ENCODE measurements at places on chromosomes 5 and 9. TPM values are rescaled to one million over a fixed set of nuclear protein-coding genes. Genes with fewer than 3 reads are reported as not detected.

DNA sequence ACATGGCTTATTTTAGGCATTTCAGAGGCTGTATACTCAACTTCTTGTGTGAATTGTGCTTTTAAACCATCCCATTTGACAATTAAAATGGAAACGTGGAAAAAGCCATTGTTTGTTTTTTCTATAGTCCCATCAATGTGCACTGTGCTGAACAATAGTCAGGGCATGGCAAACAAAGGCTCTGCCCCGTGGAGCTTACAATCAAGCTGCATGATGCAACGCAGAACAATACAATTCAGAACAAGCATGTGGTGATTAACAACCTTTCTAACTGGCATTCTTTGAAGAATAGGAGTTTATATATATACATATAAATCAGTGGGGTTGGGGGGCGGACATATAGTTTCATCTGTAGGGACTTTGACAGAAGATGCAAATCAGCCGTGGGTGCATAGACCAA lies 2125.4 kb upstream of the WWC1 start:
- no peak for DNase-seq

DNA sequence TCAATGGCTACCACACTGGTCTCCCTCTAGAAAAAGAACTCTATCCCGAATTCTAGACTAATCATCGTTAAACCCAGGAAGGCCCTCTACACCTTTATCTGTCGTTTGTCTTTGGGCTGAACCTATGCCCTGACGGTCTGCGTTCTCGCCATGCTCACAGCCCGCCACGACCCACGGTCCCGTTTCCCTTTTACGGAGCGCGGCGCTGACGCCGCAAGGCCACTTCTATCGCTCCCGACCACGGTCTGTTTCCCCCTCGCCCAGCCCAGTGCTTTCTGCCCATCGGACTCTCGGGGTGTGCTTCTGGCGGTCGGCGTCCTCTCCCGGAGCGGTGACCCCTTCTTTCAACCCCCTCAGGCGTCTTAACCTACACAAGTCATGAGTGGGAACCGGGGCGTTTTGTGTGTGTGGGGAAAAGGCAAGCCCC lies 974 bp downstream of the C9orf40 start:
- peak; percentile 35 for DNase-seq

DNA sequence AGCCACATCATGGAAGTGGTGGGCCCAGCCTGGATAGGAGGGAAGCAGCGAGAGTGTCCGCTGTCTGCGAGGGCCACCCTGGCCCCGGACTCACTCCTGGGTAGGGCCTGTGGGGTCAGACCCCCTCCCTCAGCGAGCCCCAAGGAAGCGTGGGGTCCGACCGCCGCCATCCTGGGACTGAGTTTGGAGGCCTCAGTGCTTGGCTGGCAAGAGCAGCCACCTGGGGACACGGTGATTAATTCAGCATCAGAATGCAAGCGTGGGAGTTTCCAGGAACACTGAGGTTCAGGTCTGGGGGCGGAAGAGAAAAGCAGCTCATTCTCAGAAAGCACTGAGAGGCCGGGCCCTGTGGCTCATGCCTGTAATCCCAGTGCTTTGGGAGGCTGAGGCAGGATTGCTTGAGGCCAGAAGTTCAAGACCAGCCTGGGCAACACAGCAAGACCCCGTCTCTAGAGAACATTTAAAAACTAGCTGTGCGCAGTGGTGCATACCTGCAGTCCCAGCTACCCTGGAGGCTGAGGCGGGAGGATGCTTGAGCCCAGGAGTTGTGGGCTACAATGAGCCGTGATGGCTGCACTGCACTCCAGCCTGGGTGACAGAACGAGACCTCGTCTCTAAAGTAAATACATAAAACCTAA lies 18.3 kb upstream of the CAMSAP1 start:
- DNase-seq, result no peak

DNA sequence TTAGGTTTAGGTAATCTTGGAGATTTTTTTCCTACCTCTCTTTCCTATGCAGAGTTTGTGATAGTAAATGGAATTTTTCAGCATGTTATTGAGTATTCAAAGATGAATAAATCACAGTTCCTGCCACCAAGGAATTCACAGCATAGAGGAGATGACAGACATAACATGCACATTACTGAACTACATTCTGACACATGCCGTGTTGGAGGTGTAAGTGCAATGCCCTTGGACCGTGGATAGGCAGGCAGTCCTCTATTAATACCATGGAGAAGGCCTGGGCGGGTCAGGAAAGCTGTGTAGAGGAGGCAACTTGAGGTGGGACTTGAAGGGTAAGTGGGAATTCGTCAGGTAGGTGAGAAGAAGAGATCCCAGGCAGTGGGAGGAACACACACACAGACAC lies 43.9 kb downstream of the MCCC2 start:
- DNase-seq, result no peak

DNA sequence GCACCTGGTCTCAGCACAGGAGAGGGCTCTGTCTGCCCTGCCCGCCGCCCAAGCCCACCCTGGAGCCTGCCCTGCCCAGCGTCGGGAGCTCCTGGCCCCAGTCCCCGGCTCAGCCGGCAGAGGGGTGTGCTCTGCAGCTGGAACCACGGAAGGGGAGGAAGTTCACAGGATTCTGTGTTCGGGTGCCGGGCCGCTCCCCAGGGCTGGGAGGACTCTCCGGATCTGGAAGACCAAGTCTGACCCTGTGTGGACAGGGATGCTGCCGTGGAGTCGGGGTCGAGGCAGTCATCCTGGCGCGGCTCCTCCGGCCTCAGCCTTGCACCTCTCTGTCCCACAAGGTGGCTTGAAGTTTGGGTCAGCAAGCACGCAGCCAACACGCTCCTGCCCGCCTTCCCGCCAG lies 78.6 kb downstream of the KCNT1 start:
- no peak for DNase-seq

Gene GARIN3
- polyA plus RNA-seq, result not detected

Gene PIP5K1B
- polyA plus RNA-seq, result 0.70 TPM

Gene IFNA17
- not detected for polyA plus RNA-seq

Gene OTP
- not detected for polyA plus RNA-seq

Gene ZFP2
- 4.4 TPM for polyA plus RNA-seq
